ENCODE measurements at places on chromosomes 3 and 15.

GRCh38 chr3:113423699-113424098 lies 17.6 kb downstream of the CFAP44 start:
- no peak for DNase-seq

DNA sequence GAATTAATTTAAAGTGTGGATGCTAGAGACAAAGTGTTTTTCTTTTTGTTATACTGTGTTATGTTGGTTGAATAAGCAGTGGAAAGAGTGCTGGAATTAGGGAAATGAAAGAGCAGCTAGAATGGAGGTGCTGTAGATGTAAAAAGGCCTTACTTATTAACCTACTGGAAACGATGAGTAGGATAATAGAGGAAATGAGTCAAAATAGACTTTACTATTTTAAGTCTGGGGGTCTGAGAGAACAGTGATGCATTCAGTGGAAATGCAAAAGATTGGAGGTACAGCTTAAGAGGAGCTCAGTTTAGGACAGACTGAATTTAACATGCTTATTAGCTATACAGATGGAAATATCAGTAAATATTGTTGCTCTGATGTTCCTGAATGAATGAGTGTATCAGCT lies 674.0 kb downstream of the OTOL1 start:
- DNase-seq: no peak

- no peak for DNase-seq
Observed at GRCh38 chr15:61084472-61084871, 144.6 kb downstream of the RORA start.

DNA sequence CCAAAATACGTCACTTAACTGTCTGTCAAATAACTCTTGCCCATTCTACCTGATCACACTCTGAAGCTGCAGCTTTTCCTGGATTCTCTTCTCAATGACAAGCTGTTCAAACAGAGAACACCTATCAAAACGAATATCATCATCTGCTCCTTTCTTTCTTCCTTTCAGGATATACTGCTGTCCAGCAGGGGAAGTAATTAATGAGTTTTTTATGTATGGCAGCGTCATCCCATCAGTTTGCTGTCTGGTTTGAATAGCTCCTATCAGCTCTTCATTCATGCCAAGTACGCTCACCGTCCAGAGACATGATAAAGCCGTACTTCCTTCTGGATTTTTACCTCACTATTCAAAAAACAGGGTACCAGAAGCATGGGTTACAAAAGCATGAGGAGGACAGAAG lies at the start of gene CHRM5:
Gene CHRM5 (plus strand): TSS at position 274 of the 400 bp plus-strand sequence. CDS start 94,221 bp downstream, outside the sequence.
- DNase-seq: no peak

- DNase-seq: no peak
Observed at GRCh38 chr15:38860674-38861073, 296.1 kb upstream of the RASGRP1 start.

GRCh38 chr15:74511583-74511982 lies 29.4 kb upstream of the ARID3B start:
- DNase-seq: no peak

- no peak for DNase-seq
Observed at GRCh38 chr3:53842436-53843194, 3.6 kb downstream of the CHDH start.

GRCh38 chr3:37906734-37907282 lies 45.1 kb downstream of the CTDSPL start:
- DNase-seq: no peak

DNA sequence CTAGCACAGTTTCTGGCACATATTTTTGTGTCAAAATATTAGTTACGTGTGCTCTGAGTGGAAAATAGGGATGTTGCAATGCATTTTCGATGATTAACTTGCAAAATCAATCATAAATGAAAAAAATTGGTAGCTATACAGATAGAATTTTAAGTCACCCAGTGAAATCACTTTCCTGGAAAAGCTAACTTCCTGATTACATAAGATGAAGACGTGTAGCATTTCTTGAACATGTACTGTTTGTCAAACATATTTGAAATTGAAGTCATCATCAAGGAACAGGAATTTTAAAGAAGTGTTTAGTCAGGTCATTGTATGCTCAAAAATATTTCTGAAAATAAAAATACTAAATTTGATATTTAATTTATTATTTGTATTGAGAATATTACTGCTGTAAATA lies 977.7 kb downstream of the PLOD2 start:
- DNase-seq: no peak

GRCh38 chr15:40282147-40282868 lies 556 bp downstream of the ANKRD63 start:
- DNase-seq: peak; percentile 44

DNA sequence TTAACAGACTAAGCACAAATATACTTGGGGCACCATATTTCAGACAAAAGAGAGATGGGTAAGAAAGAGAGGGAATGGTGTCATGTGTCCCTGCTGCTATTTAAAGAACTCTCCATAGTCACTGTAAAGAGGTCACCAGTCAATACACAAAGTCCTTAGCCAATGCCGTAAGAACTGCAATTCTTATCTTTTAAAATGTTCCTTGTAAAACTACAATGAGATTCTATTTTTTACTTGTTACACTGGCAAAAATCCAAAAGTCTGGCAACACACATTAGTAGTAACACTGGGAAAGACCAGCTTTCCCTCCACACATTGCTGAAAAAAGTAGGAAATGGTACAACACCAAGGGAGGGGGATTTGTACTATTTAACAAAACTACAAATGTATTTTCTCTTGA lies 189.4 kb downstream of the TBC1D5 start:
- DNase-seq: no peak

DNA sequence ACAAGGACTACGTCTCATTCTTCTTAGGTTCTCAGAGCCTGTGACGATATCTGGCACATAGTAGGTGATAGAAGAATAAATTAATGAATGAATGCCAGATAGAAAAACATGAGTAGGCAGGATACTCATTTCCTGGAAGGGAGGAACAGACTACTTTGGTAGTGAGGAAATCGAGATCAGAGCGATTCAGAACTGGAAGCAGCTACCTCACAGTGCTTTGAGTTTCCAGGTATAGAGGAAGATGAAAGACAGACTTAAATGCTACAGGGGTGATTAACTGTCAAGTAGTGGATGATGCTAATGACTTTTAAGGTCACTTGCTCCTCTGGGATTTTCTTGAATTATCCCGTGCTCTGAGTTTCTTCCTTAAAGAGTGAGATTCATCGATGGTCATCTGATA lies 951.5 kb upstream of the CFAP20DC start:
- DNase-seq: no peak
